ENCODE measurements at places on chromosomes 7 and 10. TPM values are rescaled to one million over a fixed set of nuclear protein-coding genes. Genes with fewer than 3 reads are reported as not detected.
A peak's percentile ranks its signal among the peaks of the same experiment; 100 is the strongest.

DNA sequence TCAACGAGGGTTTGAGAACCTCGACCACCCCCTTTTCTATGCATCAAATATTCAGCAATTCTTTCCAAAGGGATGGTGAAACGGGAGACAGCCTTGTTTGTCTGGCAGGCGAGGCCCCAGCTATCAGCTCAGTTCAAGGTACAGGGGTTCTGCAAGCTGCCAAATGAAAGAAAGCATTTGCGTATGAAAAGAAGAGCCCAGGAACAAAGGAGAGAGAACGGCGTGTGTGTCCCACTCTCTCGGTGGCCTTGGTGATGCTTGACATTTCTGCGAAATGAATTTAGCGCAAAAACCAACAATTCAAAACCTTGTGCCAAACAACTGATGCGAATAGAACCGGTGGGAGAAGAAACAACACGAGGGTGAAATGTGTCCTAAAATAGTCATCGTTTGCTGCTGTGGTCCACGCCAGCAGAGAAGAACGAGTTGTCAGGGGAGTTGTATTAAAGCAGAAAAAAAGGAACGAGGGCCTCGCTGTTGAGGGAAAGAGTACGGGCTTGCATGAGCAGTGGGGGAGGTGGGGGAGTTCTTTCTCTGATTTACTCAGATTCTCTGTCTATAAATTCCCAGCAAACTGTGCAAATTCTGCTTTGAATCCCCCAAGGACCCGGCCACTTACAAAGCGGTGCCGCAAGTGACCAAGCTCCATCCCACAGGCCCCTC is 97.7 kb downstream of the TMEM130 start:
- no peak overlapping the region for H3K27ac ChIP-seq
- no peaks in the 10 kb centered on the region for H3K36me3 ChIP-seq
- no peak overlapping the region for H3K4me3 ChIP-seq
- DNase-seq, result no peak
- H3K4me1 ChIP-seq, result no peaks in the 10 kb centered on the region
- H3K27me3 ChIP-seq, result no peaks in the 10 kb centered on the region

DNA sequence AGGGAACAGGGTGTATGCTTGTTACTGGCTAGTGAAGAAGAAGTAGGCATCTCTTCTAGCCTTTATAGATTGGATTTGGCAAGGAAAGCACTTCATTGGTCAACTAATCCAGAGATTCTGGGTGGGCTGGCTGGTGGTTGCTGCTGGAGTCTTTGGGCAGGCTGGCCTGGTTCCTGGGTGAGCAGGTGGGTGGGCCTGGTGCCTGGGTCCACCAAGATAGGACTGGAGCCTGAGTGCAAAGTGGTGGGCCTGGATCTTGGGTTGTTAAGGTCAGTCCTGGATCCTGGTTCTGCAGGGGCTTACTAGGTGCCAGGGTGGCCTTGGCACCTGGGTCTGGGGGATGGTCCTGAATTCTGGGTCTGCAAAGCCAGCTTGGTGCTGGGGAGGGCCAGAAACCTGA is 482.4 kb upstream of the GHITM start:
- DNase-seq, result no peak
- no peaks in the 10 kb centered on the region for H3K27me3 ChIP-seq
- no peaks in the 10 kb centered on the region for H3K4me1 ChIP-seq
- no peak overlapping the region for H3K4me3 ChIP-seq

GRCh38 chr7:573269-573932 is 53.8 kb upstream of the PDGFA start:
- no peaks in the 10 kb centered on the region for H3K27me3 ChIP-seq
- peaks cover 11% of the 10 kb centered on the region for H3K4me1 ChIP-seq
- no peak overlapping the region for H3K4me3 ChIP-seq
- no peak overlapping the region for H3K27ac ChIP-seq

GRCh38 chr7:137992550-137993394 is 9.1 kb downstream of the CREB3L2 start:
- peak overlapping the region; percentile 91 for H3K27ac ChIP-seq
- peak; percentile 51 for DNase-seq
- peaks cover 18% of the 10 kb centered on the region for H3K4me1 ChIP-seq
- H3K36me3 ChIP-seq, result no peaks in the 10 kb centered on the region
- no peak overlapping the region for H3K4me3 ChIP-seq

GRCh38 chr7:47283497-47284131 is 298.3 kb downstream of the TNS3 start:
- no peak overlapping the region for H3K27ac ChIP-seq
- H3K4me1 ChIP-seq, result peaks cover 14% of the 10 kb centered on the region
- H3K27me3 ChIP-seq, result no peaks in the 10 kb centered on the region
- DNase-seq, result no peak
- peaks cover 93% of the 10 kb centered on the region for H3K36me3 ChIP-seq

- DNase-seq, result peak; percentile 82
- H3K27me3 ChIP-seq, result no peaks in the 10 kb centered on the region
- H3K4me1 ChIP-seq, result no peaks in the 10 kb centered on the region
- peak overlapping the region; percentile 35 for H3K27ac ChIP-seq
- H3K36me3 ChIP-seq, result no peaks in the 10 kb centered on the region
Observed at GRCh38 chr7:29851487-29851886, 45.2 kb downstream of the WIPF3 start.

- H3K27ac ChIP-seq, result no peak overlapping the region
- no peaks in the 10 kb centered on the region for H3K36me3 ChIP-seq
- DNase-seq, result peak; percentile 3
- no peaks in the 10 kb centered on the region for H3K4me1 ChIP-seq
- no peaks in the 10 kb centered on the region for H3K27me3 ChIP-seq
Observed at GRCh38 chr10:132878730-132879407, 63.5 kb downstream of the CFAP46 start.

DNA sequence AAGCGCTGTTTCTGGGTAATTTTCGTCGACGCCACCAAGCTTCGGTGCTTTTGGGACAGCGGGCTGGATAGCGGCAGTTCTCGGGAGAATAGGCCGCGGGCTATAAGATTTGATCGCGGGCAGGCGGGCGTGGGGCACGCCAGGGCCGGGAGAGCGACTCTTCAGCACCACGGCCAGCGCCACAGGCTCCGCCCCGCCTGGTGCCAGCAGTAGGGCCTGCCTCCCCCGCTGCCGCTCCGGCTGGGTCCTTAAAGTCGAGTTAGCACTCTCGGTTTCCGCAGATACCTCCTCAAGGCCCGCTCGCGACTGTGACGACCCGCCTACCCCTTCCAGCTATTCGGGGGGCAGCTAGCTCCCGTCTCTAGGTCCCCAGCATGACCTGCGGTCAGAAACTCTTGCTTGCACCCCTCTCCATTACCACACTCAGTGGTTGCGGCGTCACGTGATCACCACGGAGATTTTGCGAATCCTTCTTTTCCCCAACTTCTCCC is 9.4 kb downstream of the NXPH1 start:
- DNase-seq, result peak; percentile 54
- H3K4me3 ChIP-seq, result no peak overlapping the region
- peaks cover 42% of the 10 kb centered on the region for H3K27me3 ChIP-seq
- H3K27ac ChIP-seq, result no peak overlapping the region

- no peaks in the 10 kb centered on the region for H3K27me3 ChIP-seq
- H3K27ac ChIP-seq, result no peak overlapping the region
- DNase-seq, result no peak
- no peak overlapping the region for H3K4me3 ChIP-seq
Observed at GRCh38 chr10:18608596-18608995, 42.8 kb downstream of the NSUN6 start.

DNA sequence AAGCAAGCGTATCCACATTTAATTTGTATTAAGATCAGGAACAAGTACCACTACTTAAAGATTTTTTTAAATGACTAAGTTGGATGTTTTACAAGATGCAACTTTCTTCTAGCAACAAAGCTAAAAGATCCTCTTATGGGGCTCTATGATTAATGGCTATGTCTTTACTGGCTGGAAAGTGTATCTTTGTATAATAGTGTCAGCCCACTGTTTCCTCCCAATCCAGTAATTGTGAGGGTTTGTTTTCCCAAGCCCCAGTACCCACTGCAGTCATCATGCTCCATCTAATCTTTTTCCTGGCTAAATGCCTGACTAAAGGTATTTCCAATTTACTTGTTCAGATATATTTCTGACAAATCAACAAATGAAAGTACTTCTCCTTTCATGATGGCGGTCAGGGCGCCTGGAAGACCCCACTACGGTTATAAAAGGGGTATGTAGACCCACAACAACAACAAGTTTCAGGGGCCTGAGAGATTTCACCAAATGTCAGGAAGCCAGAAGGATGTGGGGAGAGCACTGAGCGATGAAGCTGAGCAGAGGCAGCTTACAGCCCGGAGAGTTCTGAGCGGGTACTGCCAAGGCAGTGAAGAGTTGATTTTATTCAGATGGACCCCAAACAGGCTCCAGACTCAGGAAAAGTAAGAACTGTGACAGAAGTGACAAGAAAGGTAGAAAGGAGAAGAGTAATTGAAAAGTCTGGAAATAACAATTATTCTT is 222.6 kb upstream of the KLF14 start:
- no peaks in the 10 kb centered on the region for H3K27me3 ChIP-seq
- no peak overlapping the region for H3K4me3 ChIP-seq
- no peak overlapping the region for H3K27ac ChIP-seq
- no peak for DNase-seq
- H3K36me3 ChIP-seq, result peaks cover 41% of the 10 kb centered on the region

DNA sequence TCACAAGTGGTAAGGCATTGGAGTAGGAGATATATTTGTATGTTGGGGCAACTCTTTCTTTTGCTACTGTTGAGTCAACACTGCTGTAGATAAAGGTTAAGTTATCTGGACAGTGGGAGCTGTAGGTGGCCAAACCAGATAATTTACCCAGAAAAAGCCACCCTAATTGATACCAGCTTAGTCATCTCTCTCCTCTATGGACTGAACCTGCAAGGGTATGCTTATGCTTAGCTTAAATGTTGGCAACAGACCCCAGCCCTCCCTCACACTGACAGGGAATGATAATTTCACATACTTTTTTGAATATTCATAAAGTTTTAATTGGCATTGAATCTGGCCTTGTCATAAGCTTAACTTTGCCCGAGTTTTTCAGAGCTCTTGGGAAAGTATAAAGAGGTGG is 66.3 kb downstream of the CREB5 start:
- H3K36me3 ChIP-seq, result no peaks in the 10 kb centered on the region
- no peaks in the 10 kb centered on the region for H3K27me3 ChIP-seq
- DNase-seq, result no peak
- no peaks in the 10 kb centered on the region for H3K4me1 ChIP-seq
- no peak overlapping the region for H3K4me3 ChIP-seq

DNA sequence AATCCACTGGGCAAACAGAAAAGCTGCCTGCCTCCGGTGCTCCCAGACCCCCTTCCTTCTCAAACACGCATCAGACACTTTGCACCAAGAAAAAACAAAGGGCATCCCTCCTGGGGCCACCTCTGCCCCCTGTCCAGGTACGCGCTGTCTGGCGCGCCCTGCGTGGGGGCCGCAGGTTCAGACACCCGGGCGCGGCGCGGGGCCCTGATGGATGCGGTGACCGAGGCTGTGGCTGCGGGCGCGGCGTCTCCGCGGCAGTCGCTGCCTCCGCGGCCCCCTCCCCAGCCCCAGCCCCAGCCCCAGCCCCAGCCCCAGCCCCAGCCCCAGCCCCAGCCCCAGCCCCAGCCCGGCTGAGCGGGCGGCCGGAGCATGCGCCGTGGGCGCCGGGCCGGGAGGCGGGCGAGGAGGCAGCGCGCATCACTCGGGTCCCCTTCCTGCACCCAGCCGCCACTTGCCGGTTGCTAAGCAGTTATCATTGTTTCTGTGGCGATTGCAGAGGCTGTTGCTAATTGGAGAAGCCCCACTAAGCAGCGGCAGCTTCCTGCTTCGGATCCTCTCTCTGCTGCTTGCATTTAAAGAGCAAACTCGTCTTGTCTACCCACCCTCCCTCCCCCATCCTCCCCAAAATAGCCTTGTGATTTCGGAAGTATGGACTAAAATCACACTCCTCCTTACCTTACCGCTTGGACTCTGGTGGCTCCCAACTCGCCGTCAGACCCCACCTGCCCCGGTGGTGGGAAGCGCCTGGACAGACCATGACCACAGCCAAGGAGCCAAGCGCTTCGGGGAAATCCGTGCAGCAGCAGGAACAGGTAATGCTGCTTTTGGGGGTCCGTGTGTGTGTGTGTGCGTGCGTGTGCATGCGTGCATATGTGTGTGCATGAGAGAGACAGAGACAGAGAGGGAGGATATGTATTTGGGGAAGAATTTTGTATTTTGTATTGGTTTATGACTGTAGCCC is 252.8 kb downstream of the DPP6 start:
- H3K4me1 ChIP-seq, result no peaks in the 10 kb centered on the region
- DNase-seq, result no peak
- H3K27ac ChIP-seq, result no peak overlapping the region
- no peaks in the 10 kb centered on the region for H3K36me3 ChIP-seq
- peak overlapping the region; percentile 23 for H3K4me3 ChIP-seq
- H3K27me3 ChIP-seq, result peaks cover 2% of the 10 kb centered on the region

GRCh38 chr7:150620617-150621371 is 11.4 kb downstream of the GIMAP6 start:
- H3K4me3 ChIP-seq, result no peak overlapping the region
- peaks cover 7% of the 10 kb centered on the region for H3K4me1 ChIP-seq
- no peak for DNase-seq
- H3K27me3 ChIP-seq, result no peaks in the 10 kb centered on the region
- H3K27ac ChIP-seq, result peak overlapping the region; percentile 37

GRCh38 chr7:139725077-139725476 is 52.7 kb downstream of the HIPK2 start:
- DNase-seq, result no peak
- H3K27ac ChIP-seq, result peak overlapping the region; percentile 97
- peaks cover 88% of the 10 kb centered on the region for H3K4me1 ChIP-seq
- H3K27me3 ChIP-seq, result no peaks in the 10 kb centered on the region
- no peak overlapping the region for H3K4me3 ChIP-seq

- no peaks in the 10 kb centered on the region for H3K36me3 ChIP-seq
- H3K27ac ChIP-seq, result no peak overlapping the region
- H3K4me3 ChIP-seq, result no peak overlapping the region
- no peaks in the 10 kb centered on the region for H3K4me1 ChIP-seq
- DNase-seq, result no peak
Observed at GRCh38 chr10:54120806-54121205, 680.2 kb downstream of the PCDH15 start.

GRCh38 chr10:4355350-4355749 is 470.7 kb upstream of the AKR1E2 start:
- peak overlapping the region; percentile 3 for H3K27ac ChIP-seq
- no peaks in the 10 kb centered on the region for H3K36me3 ChIP-seq
- no peaks in the 10 kb centered on the region for H3K27me3 ChIP-seq

- no peaks in the 10 kb centered on the region for H3K36me3 ChIP-seq
- H3K4me3 ChIP-seq, result no peak overlapping the region
- peaks cover 2% of the 10 kb centered on the region for H3K4me1 ChIP-seq
- DNase-seq, result no peak
Observed at GRCh38 chr10:33388382-33388781, 53.9 kb upstream of the NRP1 start.

DNA sequence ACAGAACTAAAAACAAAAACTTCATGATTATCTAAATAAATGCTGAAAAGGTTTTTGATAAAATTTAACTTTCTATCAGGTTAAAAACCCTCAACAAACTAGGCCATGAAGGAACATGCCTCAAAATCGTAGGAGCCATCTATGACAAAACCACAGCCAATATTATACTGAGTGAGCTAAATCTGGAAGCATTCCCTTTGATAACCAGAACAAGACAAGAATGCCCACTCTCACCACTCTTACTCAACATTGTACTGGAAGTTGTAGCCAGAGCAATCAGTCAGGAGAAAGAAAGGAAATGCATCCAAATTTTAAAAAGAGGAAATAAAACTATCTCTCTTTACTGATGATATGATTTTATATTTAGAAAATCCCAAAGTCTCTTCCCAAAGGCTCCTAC is 228.7 kb downstream of the CHRM2 start:
- no peak overlapping the region for H3K27ac ChIP-seq
- H3K27me3 ChIP-seq, result no peaks in the 10 kb centered on the region
- H3K36me3 ChIP-seq, result no peaks in the 10 kb centered on the region

HTRA1 gene
- total RNA-seq, result 90.6 TPM

KIAA1549 gene
- 1.3 TPM for total RNA-seq

GATA3 gene
- 2.9 TPM for total RNA-seq

CYP26C1 gene
- 0.07 TPM for total RNA-seq

ANKRD61 gene
- not detected for total RNA-seq

SLC29A4 gene
- total RNA-seq, result 2.0 TPM

EPHA1 gene
- total RNA-seq, result not detected

TMEM184A gene
- total RNA-seq, result 0.85 TPM

SLC25A28 gene
- total RNA-seq, result 29.1 TPM

NPC1L1 gene
- 0.13 TPM for total RNA-seq

CHAT gene
- total RNA-seq, result not detected
